ENCODE measurements at places on chromosomes 1 and 21. TPM values are rescaled to one million over a fixed set of nuclear protein-coding genes. Genes with fewer than 3 reads are reported as not detected.

RXRG gene
- total RNA-seq, result not detected

KPRP gene
- not detected for total RNA-seq

CRYBG2 gene
- 0.36 TPM for total RNA-seq

C1orf198 gene
- total RNA-seq, result 9.4 TPM

PCAT6 gene
- not detected for total RNA-seq

S100A1 gene
- total RNA-seq, result not detected

ESPN gene
- total RNA-seq, result 0.45 TPM

MX1 gene
- total RNA-seq, result 5.0 TPM

IGFN1 gene
- total RNA-seq, result not detected
